Fibroblast of skin of right quadriceps (primary cell): ENCODE measurements at places on chromosomes 2 and 18.

DNA sequence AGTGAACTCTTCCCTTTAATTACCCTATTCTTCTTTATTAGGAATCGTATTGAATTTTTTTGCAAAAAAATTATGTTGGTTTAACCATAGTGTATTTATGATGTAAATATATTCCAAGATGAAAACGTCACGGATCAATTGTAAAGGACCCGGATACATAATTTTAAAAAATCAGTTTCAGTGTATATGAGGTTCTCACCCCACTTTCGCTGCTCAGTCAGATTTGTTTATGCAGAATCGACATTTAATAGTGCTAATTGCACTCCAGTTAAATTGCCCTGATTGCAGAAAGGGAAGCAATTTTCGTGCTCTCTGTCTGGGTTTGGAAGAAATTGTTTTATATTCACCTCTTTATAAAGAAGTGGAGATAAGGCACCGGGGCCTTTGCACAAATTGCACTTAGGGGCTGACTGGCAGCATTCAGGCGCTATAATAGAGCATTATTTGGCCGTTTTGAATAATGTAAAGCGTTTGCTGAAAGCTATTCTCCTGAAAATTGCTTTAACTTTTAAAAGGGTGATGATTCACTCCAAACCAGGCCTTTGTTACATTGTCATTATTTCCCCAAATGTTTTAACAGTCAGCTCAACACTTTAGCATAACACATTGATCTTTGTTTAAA, 3.0 kb upstream of the SP9 start:
- DNase-seq, result no peak

DNA sequence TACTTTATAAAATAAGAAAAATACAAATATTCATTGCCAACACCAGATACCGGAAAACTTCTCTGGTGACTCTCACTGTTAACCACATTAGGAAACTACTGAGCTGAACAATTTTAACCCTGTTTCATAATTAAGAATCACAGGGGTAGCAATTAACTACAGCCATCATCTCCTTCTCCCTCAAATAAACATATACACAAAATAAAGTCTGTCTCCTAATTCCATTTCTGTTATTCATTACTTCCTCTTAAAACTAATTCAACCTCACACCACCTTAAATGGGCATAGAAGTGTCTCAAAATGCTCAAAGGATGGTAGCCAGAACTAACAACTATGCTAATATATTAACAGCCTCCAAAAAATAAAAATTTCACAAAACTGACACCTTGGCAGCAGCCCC, 60.7 kb downstream of the ACVR1 start:
- DNase-seq, result peak; percentile 56

- no peak for DNase-seq
Observed at GRCh38 chr2:163205589-163206254, 367.2 kb upstream of the KCNH7 start.

DNA sequence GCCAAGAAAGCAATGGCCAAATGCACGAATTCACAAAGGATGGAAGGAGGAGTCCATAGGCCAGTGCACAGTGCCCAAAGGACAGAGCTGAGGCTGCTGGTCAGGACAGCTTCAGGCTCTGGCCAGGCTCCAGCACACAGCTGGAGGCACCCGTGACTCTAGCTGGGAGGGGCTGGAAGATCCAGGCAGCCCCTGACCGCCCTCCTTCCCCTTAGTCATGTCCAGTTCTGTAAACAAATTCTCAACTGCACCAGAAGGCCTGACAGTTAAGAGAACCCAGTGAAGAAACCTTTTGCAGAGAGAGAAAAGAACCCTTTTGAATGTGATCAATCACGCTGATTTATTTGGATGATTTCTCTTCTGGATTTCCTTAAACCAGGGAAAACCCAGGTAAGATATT, 7.7 kb upstream of the YWHAQ start:
- peak; percentile 77 for DNase-seq

DNA sequence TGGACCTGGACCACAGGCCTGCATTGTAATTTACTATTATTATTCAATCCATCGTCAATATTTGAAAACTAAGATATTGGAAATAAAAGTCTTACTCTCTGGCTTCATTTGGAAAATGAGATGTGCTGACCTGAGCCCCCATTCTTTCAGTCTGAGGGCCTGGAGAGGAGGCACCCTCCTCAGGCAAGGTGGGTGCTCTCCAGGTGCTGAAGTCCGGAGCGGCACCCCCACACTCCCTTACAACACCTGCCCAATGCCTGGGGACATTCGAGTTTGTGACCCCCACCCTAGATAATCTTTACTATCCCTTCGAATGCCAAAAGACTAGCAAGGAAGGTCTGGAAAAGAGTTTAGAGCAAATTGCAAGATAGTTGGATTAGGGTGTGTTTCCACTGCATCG, 133.3 kb downstream of the EN1 start:
- DNase-seq, result no peak

GRCh38 chr2:221527776-221528309, 44.3 kb downstream of the EPHA4 start:
- DNase-seq, result no peak

DNA sequence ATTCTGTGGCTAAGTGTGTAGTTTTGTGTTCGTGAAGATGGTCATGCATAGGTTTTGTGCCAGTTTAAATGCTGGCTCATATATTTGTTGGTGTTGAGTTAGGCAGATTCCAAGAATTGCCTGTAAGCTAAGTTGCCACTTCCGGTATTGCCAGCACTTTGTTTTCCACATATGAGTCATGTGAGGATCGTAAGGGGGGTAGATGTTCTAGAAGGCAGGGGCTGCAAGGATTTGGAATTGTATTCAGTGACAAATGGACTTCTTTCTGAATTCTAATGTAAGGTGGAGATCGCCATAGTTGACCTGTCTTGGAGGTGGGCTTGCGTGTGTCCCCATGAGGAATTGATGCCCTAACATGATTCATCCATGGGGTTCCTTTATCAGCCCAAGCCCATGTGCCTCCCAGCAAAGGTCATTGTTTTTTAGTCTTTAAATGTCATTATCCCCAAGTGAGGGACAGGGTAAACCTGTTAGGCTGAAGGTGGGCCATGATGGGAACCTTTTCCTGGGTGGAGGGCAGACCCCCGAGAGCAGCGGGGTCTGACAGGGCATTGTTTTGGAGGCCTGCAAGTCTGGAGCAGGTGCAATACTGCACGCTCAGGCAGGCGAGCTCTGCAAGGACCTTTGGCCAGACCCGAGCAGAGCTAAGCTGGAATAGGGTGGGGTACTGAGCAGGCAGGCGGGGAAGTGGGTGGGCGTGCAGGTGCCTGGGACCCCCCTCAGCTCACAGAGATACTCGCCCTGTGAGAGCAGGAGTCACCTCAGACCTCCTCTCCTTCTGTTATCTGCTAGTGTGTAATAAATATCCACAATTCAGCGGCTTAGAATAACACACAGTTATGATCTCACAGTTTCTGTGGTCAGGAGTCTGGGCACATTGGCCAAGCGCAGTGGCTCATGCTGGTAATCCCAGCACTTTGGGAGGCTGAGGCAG, 77.4 kb downstream of the LRRFIP1 start:
- peak; percentile 60 for DNase-seq

- no peak for DNase-seq
Observed at GRCh38 chr2:64768491-64769005, 114.8 kb upstream of the SERTAD2 start.

- DNase-seq, result no peak
Observed at GRCh38 chr2:171862501-171862900, 31.5 kb downstream of the SLC25A12 start.

DNA sequence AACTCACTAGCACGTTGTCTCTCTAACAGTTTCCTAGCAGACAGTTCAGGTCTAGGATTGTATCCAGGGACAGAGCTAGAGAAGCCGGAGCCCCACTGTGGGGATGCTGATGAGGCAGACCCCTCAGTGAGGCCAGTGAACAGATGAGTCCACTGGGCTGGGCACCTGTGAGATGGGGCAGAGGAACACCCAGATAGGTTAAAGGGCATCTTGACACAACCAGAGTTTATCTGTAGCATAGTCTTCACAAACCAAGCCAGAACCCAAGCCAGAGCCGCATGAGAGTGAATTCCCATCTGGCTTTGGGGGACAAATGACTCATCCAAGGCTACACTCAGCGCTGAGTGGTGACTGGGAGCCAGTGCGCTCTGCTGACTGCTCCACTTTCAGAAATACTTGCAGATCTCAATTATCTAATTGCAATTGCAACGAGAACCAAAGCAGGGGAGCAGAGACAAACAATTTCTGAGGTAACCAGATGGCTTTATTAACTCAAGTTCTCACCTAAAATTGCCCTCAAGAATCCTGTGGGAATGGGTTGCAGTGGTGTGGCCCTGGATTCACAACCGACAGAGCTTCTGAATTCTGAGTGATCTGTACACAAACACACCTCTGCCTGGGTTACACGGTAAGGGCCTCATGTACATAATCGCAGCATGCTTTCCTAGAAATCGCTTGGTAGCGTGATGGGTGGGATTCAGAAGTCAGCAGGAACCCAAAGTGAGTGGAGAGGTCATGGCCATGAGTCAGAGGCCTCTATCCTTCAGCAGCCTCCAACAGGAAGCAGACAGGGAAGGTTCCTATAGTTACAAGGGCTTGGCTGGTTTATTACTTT, 48.7 kb upstream of the MSH2 start:
- DNase-seq, result peak; percentile 50

GRCh38 chr18:31197676-31198075, 35.0 kb upstream of the DSC1 start:
- DNase-seq, result no peak

GRCh38 chr2:166302036-166302435, 73.7 kb downstream of the SCN9A start:
- no peak for DNase-seq

DNA sequence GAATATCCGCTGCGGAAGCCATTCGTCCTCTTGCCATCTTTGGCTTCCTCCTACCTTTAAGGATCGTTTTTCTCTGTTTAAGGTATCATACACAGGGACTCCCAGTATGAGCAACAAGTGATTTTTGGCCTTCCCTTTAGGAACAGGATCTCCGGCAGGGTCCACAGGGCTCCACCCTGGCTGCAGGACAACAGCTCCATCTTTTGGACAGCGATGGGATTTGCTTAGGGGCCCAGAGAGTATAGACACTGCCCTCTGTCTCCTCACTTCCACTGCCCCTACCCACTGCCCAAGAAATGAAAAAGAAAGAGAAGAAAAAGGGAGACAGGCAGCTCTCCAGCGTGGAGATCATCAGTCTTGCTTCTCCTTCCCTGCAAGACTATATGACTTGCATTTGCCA, 224.5 kb downstream of the UXS1 start:
- no peak for DNase-seq

GRCh38 chr2:74618410-74619083, 29.6 kb downstream of the M1AP start:
- no peak for DNase-seq

- no peak for DNase-seq
Observed at GRCh38 chr2:197985029-197985638, 180.7 kb downstream of the PLCL1 start.

GRCh38 chr2:145591109-145591809, 1071.3 kb upstream of the ZEB2 start:
- DNase-seq, result no peak

DNA sequence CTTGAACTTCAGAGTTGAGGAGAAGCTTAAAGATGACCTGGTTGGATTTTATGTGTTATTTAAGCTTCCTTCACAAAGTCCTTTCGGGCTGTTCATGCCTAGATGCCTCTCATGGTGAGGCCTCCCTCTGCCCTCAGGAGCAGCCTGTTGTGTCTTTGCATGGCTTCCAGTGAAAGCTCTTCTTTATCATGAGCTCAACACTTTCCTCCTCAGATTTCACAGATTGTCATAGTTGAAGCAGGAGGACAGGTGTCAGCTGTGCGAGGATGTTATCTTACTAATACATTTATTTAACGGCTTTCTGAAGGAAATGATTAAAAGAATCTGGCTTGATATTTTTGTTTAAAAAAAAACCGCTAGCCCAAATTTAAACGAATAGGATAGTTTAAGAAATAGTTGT, 48.8 kb upstream of the ITSN2 start:
- no peak for DNase-seq

DNA sequence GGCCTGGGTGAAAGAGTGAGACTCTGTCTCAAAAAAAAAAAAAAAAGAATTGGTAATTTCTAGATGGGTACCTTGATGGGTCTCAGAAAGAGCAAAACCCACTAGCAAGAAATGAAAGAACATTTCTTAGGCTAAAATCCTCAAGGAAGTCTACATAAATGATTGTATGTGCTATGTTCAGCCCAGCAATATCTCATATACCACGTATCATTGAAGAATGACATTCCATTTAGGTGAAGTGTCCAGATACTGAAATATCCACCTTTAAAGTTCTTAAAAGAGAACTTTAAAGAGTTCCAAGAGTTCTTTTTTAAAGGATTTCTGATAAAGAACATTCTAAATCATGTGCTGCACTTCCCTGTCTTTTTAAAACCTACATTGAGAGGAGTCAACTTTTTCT, 19.2 kb downstream of the NRP2 start:
- peak; percentile 65 for DNase-seq

DNA sequence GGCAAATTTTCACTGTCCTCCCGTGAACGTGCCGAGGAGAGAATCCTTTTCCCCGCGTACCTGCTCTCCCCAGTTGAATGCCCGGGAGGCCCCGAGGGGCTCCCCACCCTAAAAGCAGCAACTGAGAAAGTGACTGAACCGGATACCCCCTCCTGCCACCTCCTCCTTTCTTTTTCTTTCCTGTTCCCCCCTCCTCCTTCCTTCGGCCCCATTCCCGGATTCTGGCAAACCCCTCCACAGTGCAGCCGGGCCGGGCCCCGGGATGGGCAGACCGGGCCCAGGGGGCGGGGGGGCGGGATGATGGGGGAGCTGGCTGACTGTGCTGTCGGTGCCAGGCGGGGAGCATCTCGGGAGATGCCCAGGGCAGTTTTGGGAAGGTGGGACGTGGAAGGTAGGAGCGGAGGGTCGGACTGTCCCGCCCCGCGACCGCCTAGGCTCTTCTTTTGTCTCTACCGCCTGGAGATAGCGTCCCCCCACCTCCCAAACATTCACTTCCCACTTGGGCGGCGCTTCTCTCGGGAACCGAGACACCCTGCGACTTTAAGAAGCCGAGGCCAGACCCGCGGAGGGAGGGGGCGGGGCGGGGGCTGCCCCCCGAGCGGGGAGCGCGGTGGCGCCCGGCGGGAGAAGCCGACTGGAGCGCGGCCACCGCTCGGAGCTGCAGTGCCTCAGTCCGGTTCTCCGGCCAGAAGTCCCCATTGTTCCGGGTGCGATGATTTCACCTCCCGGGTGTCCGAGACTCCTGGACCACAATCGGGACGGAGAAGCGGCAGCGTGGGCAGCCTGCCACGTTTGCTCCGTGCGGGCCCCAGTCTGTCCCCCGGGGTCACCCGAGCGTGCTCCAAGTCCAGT, 8.2 kb downstream of the DLX2 start:
- DNase-seq, result no peak

GRCh38 chr2:65390134-65390533, 42.3 kb downstream of the SPRED2 start:
- DNase-seq, result no peak

- DNase-seq, result no peak
Observed at GRCh38 chr2:223801736-223802135, 35.6 kb downstream of the AP1S3 start.

- DNase-seq, result no peak
Observed at GRCh38 chr18:62797329-62797728, 82.0 kb downstream of the PHLPP1 start.

DNA sequence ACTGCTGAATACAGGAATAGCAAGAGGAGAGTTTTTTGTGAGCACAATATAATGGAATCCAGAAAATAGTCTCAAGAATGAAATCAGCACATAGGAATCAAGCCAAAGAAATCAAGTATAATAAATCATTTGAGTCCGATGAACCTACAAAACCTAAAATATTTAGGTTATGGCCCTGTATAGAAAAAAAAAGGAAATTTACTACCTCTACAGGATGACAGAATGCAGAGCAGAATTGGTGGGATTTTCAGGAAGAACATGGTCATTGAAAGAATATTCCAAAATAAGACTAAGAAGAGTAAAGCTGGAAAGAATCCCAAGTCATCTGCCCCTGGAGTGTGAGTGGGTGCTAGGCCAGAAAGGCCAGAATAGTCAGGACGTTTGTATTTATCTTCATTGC, 1041.2 kb upstream of the CDH2 start:
- DNase-seq, result peak; percentile 63
